ENCODE measurements at places on chromosomes 6 and 20.

GRCh38 chr6:96478695-96479094 lies 42.9 kb upstream of the UFL1 start:
- no peak for DNase-seq

GRCh38 chr6:42505385-42505718 lies 53.6 kb upstream of the TRERF1 start:
- DNase-seq = no peak

GRCh38 chr6:11654876-11655275 lies 117.3 kb downstream of the TMEM170B start:
- DNase-seq = no peak

- no peak for DNase-seq
These were observed 18.6 kb downstream of the FYN start for GRCh38 chr6:111854683-111855082.

- no peak for DNase-seq
These were observed 3.3 kb upstream of the TAAR5 start for GRCh38 chr6:132592855-132593254.

- no peak for DNase-seq
These were observed 33.1 kb downstream of the MYLIP start for GRCh38 chr6:16162003-16162402.

GRCh38 chr6:143570147-143570853 lies 58.8 kb upstream of the FUCA2 start:
- DNase-seq = no peak

- DNase-seq = no peak
These were observed 79.1 kb upstream of the MAFB start for GRCh38 chr20:40768105-40768504.

DNA sequence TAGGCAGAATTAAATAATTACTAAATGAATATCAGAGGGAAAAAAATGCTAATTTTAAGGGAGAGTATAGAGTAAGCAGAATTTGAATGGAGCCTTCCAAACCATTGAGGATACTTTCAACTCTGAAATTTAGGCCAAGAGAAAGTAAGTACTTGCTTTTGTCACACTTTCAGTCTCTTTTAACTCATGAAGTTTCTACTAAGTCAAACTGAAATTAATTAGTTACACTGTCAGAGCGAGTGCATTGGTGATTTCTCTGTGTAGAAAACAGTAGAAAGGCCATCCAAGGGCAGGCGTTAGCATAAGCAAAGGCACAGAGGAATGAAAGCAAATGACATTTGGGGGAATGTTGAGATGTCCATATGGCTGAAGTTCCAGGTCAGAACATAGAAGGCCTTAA lies 92.9 kb downstream of the PLEKHG1 start:
- DNase-seq = no peak

DNA sequence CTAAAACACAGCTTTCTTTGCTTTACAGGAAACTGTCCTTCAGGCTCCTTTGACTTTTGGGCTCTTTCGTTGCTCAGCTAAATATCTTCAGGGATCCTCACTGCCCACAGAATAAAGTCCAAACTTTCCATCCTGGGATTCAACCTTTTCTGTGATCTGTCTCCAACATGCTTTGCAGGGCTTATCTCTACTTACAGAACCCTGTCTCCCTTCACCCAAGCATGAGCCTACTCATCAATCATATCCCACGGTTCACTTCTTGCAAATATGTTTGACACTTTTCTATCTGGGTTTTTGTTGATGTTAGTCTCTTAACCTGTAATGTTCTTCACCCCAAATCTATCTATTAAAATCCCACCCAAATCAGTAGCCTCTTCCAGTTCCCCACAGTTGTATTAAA lies 327.3 kb upstream of the RNF24 start:
- no peak for DNase-seq

DNA sequence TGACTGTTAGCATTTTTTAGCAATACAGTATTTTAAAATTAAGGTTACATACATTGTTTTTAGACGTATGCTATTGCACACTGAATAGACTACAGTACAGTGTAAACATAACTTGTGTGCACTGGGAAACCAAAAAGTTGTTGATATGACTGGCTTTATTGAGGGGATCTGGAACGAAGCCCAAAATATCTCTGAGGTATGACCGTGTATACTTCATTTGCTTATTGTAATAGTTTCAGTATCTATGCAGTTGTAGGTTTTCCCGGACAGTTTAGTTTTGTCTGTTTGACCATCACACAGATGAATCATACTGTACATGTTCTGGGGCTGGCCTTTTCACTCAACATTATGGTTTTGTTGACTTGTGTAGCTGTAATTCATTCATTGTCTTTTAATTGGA lies 6.9 kb upstream of the ZBTB12 start:
- no peak for DNase-seq

DNA sequence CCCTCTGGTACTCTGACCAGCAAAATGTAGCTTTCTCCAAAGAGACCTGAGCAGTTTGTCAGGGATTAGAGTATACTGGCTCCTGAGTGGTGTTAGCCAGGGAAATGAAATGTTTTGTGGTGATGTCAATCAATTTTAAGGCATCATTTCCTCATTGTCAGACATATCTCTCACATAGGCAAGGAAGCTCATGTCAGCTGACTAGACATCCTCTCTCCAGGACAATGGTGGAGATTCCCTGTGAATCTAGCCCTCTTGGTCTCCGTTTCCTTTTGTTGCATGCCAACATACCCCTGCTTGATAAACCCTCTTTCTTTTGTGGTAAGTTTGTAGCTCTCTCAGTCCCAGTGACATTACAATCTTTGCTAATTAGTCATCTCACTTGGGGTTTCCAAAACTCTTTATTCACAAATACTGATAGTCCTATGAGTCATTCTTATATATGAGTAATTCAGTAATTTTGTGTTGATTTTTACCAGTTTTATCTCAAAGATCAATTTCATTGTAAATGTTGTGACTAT lies 135.6 kb upstream of the PTPRK start:
- DNase-seq = no peak

GRCh38 chr6:109344226-109344625 lies 38.0 kb downstream of the CD164 start:
- no peak for DNase-seq

Measured in NCI-H510A treated with DMSO at 0.1 percent for 48 hours (cell line).